Thymus (tissue), 14 donors: ENCODE measurements at places on chromosomes 4 and X. TPM values are rescaled to one million over a fixed set of nuclear protein-coding genes. Genes with fewer than 3 reads are reported as not detected.

- no peak for DNase-seq
Observed at GRCh38 chr4:119142833-119143232, 7.2 kb downstream of the MYOZ2 start.

The SLAIN2 gene
- 21.2 TPM for polyA plus RNA-seq

DNA sequence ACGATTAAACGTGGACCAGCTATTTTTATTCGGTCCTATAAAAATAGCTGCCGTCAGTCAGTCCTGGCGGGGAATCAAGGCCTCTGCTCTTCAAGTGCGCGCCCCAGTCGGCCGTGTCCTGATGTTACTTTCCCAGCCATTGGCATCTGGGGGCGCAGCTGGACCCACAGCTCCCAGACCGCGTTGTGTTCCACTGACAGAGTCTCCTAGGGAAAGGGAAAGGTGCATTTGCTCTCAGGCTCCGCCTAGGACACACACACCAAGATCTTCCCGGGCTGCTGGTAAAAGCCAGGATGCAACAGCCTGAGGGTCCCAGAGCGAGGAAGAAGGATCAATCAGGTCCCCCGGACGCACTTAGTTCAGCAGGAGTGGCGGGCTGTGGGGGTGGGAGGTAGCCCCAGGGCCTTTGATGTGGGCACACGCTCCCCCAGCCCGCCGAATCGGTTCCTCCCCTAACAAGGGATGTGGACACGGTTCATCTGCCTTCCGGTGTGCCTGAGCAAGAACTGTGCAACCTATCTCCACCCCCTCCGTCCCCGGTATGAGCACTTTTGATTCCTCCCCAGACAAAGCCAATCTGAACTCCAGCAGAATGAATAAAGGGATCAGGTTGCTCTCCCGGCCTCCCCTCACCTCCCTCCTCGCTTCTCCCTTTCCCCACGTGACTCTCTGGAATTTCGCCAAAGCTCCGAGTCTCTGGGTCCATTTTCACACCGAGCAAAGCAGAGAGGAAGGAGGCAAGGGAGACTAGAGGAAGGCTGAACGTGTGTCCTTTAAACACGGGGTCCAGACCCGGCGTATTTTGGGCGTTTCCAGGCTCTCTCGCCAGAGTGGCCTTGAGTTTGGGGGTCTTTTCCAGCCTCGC is 626 bp upstream of the FRAS1 start:
- DNase-seq = no peak

DNA sequence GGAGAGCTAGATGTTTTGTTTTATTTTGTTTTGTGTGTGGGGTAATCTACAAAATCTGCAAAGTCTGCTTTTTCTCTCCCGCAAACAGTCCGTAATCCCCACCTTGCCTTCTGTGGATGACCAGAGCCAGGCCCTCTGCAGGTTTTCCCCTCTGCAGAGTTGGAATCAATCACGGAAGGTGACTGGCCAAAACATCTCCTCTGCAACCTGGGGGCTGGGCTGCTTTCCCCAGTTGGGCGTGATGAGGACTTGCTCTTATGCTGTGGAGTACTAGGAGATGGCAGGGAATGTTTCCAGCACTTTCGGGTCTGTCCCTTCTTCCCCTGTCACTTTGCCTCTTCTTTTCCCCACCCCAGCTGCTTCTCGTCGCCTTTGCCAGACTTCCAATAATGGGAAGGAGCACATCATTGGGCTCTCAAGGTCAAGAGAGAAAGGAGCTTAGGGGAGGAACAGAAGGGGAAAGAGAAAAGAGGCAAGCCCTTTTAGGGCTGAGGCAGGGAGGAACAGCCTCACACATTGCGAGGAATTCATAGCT is 1.1 kb downstream of the TMEM35A start:
- no peak for DNase-seq

GRCh38 chr4:76614589-76614988 is 179.6 kb downstream of the SHROOM3 start:
- DNase-seq = no peak

GRCh38 chr4:17597517-17597916 is 16.9 kb upstream of the MED28 start:
- no peak for DNase-seq

- DNase-seq = no peak
Observed at GRCh38 chrX:7447801-7448499, 300.0 kb upstream of the PUDP start.

GRCh38 chrX:99795495-99795894 is 614.6 kb downstream of the PCDH19 start:
- DNase-seq = no peak

DNA sequence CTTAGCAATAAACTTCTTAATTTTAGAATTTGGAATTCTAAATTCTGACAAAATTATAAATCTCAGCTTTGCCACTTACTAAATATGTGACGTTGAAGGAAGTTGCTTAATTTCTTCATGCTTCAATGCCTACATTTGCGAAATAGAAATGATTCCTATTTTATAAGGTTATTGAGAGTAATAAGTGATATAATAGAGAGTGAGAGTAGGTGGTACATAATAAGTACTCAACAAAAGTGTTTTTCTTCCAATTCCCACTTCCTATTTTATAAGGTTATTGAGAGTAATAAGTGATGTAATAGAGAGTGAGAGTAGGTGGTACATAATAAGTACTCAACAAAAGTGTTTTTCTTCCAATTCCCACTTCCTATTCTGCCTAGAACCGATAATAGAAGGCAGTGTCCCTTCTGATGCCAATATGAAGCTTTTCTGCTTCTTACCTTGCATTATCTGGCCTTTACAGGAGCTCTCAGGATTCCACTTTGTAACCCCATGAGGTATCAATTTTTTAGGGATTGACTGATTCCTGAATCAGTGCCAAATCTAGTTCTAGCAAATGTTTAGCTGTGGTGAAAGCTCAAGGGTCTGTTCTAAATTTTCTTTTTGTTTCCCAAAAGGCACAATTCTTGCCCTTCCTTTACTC is 31.4 kb downstream of the VSIG4 start:
- no peak for DNase-seq

The LRP2BP gene
- polyA plus RNA-seq = 0.91 TPM

GRCh38 chr4:37258221-37258620 is 13.7 kb downstream of the NWD2 start:
- DNase-seq = no peak
